GM18507 (cell line): ENCODE measurements at places on chromosomes 1 and 21.

GRCh38 chr1:113654883-113655282 lies 104.4 kb downstream of the PHTF1 start:
- DNase-seq = no peak

- DNase-seq = no peak
Measured at GRCh38 chr1:246338098-246338497, 169.0 kb downstream of the SMYD3 start.

- DNase-seq = no peak
Measured at GRCh38 chr1:238677567-238677966, 708.8 kb upstream of the CHRM3 start.

- no peak for DNase-seq
Measured at GRCh38 chr1:109994654-109995053, 10.1 kb downstream of the AHCYL1 start.

GRCh38 chr21:14678973-14679574 lies 133.0 kb upstream of the SAMSN1 start:
- DNase-seq = no peak
